ENCODE measurements at places on chromosomes 5 and 9.

GRCh38 chr5:7415123-7415522 is 19.2 kb downstream of the ADCY2 start:
- DNase-seq: no peak

DNA sequence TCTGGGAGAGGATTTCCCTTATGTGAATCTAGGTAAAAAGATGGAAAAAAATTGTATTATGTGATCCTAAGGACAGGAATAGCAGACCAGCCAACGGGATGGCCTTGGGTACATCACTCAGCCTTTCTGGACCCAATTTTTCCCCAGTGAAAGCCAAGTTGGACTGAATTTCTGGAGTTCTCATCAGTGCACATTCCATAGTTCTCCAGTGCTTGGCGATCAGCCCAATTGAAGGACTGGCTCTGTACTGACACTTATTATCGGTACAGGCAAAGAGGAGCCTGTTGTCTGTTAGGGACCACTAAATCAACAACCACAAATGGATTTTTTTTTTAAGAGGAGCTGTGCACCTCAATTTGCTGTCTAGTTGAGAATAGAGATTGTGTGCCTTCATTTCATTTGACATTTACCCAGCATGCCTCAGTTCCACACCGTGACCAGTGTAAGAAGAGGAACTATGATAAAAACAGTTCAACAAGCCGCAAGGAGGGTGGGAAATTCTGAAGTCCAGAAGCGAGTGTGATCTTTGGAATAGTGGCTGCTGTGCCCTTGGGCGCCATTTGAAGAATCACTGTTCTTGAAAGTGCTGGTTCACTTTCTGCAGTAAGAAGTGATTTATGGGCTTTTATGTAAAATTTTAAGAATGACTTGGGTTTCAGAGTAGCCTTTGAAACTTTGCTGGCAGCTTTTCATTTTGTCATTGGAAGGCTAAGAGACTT is 8.0 kb downstream of the ARL10 start:
- DNase-seq: no peak

- DNase-seq: peak; percentile 22
Measured at GRCh38 chr9:123954518-123955280, 24.8 kb upstream of the DENND1A start.

DNA sequence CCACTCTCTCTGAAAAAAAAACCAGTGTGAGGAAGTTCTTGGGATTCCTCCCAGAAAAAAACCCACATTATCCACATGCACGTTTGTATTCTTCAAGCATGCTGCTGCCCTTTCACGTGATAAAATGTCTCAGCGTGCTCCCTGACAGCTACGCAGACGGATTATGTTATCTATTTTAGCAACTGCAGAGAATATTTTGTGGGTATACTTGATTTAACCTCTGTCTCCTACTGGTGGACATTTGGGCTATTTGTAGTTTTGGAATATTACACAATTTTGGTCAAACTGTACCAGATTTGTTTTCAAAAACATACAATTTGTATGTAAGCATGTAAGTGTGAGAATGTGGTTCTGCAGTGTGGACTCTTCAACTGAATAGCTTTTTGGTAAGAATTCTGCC is 10.7 kb downstream of the PRRC2B start:
- no peak for DNase-seq

- DNase-seq: no peak
Measured at GRCh38 chr5:66134407-66134861, 9.7 kb upstream of the SREK1 start.
